Naive thymus-derived CD8-positive, alpha-beta T cell (primary cell): ENCODE measurements at places on chromosomes 1 and 21.

GRCh38 chr1:34037856-34038255, 127.2 kb downstream of the CSMD2 start:
- DNase-seq = no peak

DNA sequence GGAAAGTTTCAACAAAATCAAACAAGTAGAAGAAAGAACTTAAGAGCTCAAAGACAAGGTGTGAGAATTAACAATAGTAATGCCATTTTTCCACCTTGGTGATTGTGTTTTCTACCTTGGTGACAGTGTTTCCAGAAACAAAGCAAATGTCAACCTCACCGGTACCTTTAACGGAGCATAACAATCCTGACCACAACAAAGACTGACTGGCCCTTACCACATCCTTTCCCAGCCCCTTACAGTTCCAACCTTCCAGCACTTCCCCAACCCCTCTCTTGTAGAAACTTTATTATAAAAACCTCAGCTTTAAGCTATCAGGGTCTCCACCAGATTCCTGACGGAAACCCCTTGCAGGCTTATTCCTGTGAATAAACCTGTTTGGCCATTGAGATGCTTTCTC, 16.7 kb downstream of the STYXL2 start:
- no peak for DNase-seq

- DNase-seq = no peak
Observed at GRCh38 chr1:96989302-96989701, 267.7 kb downstream of the PTBP2 start.

- DNase-seq = no peak
Observed at GRCh38 chr21:15219894-15220293, 155.1 kb upstream of the NRIP1 start.

GRCh38 chr1:110857964-110858948, 14.7 kb upstream of the CD53 start:
- no peak for DNase-seq

GRCh38 chr1:110548381-110548780, 29.4 kb upstream of the KCNA10 start:
- DNase-seq = no peak

DNA sequence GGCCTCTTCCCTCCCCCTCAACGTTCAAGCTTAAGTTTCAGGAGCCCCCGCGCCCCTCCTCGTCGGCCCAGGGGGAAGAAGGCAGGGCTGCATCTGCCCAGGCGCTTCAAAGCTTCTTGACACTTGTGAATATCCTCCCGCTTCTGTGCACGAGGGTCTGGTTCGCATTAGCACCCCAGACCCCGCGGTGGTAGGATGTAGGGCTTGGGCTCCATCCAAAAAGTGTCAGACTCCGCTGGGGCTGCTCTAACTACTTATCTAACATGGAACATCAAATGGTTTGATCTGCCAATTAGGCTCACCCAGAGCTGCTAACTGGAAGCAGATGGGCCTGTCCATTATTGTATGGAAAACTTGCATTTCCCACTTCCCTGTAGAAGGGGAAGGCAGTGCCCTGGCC, 28.9 kb downstream of the TAS1R2 start:
- DNase-seq = no peak

DNA sequence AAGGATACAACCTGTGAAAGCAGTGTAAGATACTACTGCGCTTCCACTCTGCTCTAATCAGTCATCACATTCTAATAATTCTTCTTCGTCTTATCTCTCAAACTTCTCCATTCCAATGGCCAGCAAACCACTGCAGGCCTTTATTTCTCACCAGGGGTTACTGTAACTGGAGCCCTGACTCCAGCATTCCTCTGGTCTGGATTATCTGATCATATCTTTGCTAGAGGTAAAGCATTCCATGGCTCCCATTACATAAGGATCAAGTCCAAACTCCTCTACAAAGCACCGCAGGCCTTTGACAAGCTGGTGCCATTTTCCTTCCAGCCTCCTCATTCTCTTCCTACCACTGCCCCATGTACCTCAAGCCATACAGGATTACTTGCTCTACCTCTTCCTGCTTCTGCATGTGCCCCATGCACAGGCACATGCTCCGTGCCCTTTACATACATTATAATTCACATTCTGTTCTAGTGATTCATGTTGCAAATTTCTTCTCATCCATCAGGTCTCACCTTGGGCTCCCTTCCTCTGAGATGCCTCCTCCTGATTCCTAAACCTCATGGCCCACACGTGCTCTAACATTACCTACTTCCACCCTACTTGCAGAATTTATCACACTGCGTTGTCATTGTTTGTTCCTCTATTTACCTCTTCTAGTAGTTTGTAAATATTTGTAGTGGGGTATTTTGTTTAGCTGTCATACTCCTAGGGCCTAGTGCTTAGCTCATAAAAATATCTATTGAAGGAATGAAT, 9.3 kb upstream of the SERBP1 start:
- no peak for DNase-seq

- no peak for DNase-seq
Observed at GRCh38 chr1:209850342-209850979, 22.7 kb downstream of the UTP25 start.

DNA sequence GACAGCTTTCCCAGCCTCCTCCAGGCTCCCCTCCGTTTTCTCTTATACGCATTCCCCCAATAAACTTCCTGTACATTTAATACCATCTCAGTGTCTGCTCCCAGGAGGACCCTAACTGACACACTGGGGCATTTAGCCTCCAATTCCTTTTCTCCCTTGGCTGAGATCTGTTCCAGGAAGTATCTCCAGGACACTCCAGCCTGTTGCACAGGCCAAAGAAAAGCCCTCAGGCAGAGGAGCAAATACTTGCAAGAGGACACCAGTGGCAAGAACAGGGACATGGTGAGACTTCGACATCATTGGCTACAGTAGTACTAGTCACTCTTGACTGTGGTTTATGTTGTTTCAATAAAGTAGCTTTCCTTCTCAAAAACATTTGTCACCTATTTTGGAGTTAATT, 4.7 kb upstream of the SYNJ1 start:
- DNase-seq = no peak

- DNase-seq = no peak
Observed at GRCh38 chr1:94031591-94031990, 89.4 kb downstream of the ABCA4 start.

GRCh38 chr1:198756470-198756869, 117.6 kb downstream of the PTPRC start:
- DNase-seq = no peak
